Natural killer cell (primary cell): ENCODE measurements at places on chromosomes 3 and 15.

- no peak overlapping the region for H3K27ac ChIP-seq
- H3K4me1 ChIP-seq: peaks cover 5% of the 10 kb centered on the region
- no peaks in the 10 kb centered on the region for H3K36me3 ChIP-seq
- H3K27me3 ChIP-seq: no peaks in the 10 kb centered on the region
Observed at GRCh38 chr3:27358372-27358771, 10.8 kb downstream of the NEK10 start.

DNA sequence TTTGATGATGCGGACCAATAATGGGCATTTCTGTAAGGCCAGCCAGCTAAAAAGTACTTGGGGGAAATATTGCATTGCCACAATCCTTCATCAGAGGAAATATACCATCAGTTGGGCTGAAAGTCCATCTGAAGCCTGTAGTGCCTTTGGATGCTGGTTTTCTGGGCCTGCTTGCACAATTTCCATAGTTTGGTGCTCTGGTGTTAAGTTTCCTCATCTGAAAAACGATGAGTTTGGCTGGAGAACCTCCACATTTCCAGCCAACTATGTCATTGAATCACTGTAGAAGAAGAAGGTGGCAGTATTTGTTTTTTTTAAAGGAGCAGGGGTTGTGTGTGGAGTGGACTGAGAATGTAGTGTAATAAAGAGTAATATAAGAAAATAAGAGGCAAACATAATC is 10.1 kb downstream of the CCNB2 start:
- DNase-seq: no peak
- H3K27ac ChIP-seq: no peak overlapping the region
- no peaks in the 10 kb centered on the region for H3K36me3 ChIP-seq
- H3K27me3 ChIP-seq: no peaks in the 10 kb centered on the region

DNA sequence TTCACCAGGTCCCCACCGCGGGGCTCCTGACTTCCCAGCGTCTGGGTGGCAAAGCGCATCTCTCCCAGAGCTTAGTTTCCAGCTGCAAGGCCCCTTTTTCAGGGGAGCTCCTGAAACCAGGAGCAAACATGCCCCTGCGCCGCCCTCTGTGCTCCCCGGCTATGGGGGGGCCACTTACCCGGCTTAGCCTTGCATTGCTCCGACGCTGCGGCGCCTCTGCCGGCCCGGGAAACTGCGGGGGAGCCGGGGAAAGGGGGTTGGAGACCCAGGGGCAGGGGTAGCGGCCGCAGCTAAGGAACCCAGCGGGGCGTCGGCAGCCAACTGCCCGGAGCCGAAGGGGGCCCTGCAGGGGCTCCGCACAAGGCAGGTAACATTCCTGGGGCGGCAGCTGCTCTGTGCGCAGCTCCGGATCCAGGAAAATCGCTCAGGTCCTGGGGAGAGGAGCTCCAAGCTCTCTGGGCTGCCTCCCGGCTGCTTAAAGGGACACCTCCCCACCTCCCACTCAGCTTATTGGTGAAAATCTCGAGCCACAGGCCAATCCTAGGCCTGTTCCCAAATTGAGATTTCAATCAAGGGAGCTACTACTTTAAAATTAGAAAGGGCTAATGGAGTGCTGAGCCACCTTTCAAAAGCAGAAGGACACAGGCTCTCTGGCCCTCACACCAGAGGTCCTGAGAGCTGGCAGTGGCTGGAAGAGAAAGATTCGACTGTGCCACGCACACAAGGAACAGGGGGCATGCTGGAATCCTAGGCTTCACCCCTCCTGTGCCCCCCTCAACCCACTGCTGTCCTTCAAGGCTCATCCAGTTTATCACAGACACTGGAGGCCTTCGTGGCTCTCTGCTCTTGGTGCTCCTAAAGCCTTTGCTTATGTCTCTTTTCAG is 42.7 kb upstream of the PRICKLE2 start:
- DNase-seq: no peak
- no peaks in the 10 kb centered on the region for H3K36me3 ChIP-seq
- no peaks in the 10 kb centered on the region for H3K27me3 ChIP-seq
- H3K4me1 ChIP-seq: no peaks in the 10 kb centered on the region

- H3K4me1 ChIP-seq: no peaks in the 10 kb centered on the region
- H3K4me3 ChIP-seq: no peak overlapping the region
- no peaks in the 10 kb centered on the region for H3K27me3 ChIP-seq
- H3K36me3 ChIP-seq: no peaks in the 10 kb centered on the region
- DNase-seq: no peak
Observed at GRCh38 chr3:144181062-144181461, 209.4 kb downstream of the DIPK2A start.

DNA sequence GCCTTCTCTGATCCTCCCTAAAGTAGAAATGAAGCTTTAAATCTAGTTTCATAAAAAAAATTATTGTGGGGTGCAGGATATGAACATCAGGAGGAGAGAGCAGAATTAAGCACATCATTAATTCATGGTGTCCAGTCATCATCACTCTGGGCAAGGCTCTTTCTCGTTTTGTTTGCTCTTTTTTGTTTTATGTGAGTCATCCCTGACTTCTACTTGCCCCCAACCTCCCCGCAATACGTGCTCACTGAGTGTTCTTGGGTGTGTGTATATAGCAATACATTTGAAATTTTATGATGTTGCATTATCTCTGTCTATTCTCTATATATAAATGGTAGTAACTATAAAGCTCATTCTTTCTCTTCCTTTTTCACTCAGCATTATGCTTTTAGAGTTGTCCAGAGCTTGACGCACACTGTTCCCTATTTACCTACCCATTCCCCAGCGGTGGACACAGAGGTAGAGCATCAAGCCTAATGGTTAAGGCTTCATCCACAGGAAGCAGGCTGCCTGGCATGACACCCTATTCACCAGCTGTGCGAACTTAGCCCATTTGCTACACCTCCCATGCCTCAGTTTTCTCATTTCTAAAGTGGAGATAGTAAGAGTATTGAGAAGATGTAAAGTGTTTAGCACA is 72.3 kb downstream of the CD200R1L start:
- H3K36me3 ChIP-seq: no peaks in the 10 kb centered on the region
- no peaks in the 10 kb centered on the region for H3K27me3 ChIP-seq
- H3K4me1 ChIP-seq: peaks cover 36% of the 10 kb centered on the region
- DNase-seq: no peak

DNA sequence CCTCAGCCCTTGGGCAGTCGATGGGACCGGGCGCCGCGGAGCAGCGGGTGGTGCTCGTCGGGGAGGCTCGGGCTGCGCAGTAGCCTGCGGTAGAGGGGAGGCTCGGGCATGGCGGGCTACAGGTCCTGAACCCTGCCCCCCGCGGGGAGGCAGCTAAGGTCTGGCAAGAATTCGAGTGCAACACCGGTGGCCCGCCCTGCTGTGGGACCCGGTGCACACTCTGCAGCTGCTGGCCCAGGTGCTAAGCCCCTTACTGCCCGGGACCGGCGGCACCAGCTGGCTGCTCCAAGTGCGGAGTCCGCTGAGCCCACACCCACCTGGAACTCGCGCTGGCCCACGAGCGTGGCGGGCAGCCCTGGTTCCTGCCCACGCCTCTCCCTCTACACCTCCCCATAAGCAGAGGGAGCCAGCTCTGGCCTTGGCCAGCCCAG is 377.7 kb upstream of the RBMS3 start:
- H3K4me1 ChIP-seq: no peaks in the 10 kb centered on the region
- H3K36me3 ChIP-seq: no peaks in the 10 kb centered on the region
- H3K4me3 ChIP-seq: no peak overlapping the region
- H3K27ac ChIP-seq: no peak overlapping the region

DNA sequence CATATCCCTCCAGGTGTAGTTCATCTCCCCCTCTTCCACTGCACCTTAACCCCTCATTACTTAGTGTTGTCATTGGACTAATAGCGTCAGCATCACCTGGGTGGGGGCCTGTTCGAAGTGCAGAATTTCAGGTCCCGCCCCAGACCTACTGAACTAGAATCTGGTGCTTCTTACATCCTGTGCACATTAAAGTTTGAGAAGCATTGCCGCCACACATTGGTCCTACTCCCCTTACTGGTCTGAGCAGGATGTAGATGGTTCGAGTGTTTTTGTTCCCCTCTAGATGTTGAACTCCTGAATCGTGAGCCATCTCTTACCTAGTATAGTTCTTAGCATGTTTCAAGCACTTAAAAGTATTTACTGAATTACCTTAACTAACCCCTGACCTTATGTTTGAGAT is 13.2 kb downstream of the KLHL18 start:
- H3K4me1 ChIP-seq: peaks cover 18% of the 10 kb centered on the region
- peaks cover 2% of the 10 kb centered on the region for H3K36me3 ChIP-seq
- no peaks in the 10 kb centered on the region for H3K27me3 ChIP-seq
- no peak overlapping the region for H3K27ac ChIP-seq
- no peak for DNase-seq

GRCh38 chr3:13934813-13935212 is 54.9 kb upstream of the WNT7A start:
- H3K36me3 ChIP-seq: no peaks in the 10 kb centered on the region
- no peak overlapping the region for H3K4me3 ChIP-seq
- peaks cover 2% of the 10 kb centered on the region for H3K27me3 ChIP-seq
- no peak overlapping the region for H3K27ac ChIP-seq
- no peak for DNase-seq
- peaks cover 11% of the 10 kb centered on the region for H3K4me1 ChIP-seq

DNA sequence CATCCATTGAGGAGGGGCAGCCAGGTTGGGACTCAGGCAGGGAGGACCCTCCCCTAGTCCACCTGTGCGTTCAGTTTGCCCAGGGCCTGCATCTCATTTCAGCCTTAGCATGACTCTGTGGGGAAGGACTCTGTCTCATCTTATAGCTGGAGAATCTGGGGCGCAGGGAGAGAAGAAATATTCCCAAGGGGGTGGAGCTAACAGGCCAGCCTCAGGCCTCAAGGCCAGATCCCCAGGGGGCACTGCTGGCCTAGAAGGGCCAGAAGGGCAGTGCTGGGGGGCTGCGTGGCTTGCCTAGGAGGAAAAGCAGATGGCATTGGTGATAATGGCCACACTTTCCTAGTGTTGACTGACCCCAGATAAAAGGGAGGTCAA is 10.9 kb downstream of the AMOTL2 start:
- peaks cover 6% of the 10 kb centered on the region for H3K27me3 ChIP-seq
- peaks cover 18% of the 10 kb centered on the region for H3K4me1 ChIP-seq
- DNase-seq: no peak
- H3K36me3 ChIP-seq: no peaks in the 10 kb centered on the region
- no peak overlapping the region for H3K27ac ChIP-seq
- H3K4me3 ChIP-seq: no peak overlapping the region

- no peaks in the 10 kb centered on the region for H3K36me3 ChIP-seq
- no peak overlapping the region for H3K4me3 ChIP-seq
- H3K4me1 ChIP-seq: peaks cover 34% of the 10 kb centered on the region
- no peak overlapping the region for H3K27ac ChIP-seq
Observed at GRCh38 chr3:128483657-128484403, 9.2 kb downstream of the GATA2 start.

DNA sequence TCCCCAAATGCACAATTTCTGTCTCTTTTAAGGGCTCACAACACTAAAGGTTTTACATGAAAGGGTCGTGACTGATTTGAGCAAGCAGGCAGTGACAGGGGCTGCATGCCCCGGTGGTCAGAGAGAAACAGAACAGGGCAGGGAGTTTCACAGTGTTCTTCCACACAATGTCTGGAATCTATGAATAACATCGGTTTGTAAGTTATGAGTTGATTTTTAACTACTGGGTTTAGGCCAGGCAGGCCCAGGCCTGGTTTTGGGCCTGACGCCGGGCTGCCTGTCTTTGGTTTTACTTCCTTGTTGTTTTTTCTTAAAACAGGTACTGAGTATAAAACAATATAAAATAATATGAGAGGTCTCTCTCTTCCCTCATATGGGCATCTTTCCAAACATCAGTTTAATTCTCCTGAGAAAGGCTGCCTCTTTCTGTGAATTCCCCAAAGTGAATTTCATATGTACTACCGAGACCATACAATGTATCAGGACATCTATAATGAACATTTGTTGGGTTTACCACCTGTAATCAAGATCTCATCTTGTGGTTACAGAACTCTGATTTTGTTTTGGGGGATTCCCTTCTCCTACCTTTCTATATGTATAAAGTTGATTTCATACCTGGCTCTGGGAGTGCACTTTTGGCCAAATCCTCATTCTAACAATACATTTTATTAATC is 74.4 kb downstream of the CD200 start:
- no peaks in the 10 kb centered on the region for H3K4me1 ChIP-seq
- H3K27ac ChIP-seq: no peak overlapping the region
- DNase-seq: no peak
- no peak overlapping the region for H3K4me3 ChIP-seq

DNA sequence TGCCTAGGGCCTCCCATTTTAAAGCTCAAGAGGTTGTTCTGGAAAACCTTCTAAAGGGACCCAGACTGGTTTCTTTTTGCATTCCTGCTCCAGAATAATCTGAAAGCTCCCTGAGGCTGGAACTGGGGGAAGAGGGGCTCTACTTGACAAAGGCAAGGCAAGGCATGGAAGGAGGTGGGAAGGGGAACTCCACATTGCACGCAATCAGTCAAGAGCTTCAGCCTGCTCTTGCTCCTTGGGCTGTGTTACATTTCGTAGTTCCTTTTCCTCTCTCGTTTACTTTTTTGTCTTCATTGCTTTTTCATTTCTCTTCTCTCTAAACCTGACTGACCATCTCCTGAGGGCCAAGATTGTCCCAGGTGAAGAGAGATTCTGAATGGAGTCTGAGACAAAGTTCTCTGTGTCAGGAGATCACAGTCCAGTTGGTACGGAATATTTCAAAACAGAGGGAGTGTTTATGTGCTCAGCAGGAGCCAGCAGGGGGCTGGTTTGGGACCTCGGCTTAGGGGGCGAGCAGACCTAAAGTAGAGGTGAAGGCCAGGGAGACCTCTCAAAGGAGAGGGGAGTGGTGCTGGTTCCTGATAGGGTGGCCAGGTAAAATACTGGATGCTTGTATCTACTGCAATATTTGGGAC is 6.0 kb upstream of the KCTD6 start:
- H3K27ac ChIP-seq: no peak overlapping the region
- no peaks in the 10 kb centered on the region for H3K27me3 ChIP-seq
- no peaks in the 10 kb centered on the region for H3K36me3 ChIP-seq
- peaks cover 23% of the 10 kb centered on the region for H3K4me1 ChIP-seq
- DNase-seq: no peak

DNA sequence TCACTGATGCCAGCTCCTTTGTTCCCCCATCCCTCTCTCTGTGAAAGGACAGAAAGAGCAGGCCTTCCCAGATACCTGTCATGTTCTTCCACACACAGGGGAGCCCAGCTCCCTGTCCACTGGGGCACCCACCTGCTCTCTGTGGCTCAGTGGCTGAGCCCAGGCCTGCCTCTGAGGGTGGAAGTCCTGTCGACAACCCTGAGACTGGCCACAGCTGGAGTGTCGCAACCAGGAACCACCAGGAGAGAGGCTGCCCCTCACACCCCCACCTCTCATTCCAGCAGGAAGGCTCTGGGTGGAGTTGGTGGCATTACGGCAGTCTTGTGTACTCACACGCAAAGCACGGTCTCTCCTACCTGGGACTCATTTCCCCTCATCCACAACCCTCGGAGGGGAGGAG is 66.3 kb downstream of the MEGF11 start:
- H3K4me3 ChIP-seq: no peak overlapping the region
- no peaks in the 10 kb centered on the region for H3K27me3 ChIP-seq
- H3K36me3 ChIP-seq: no peaks in the 10 kb centered on the region
- no peak for DNase-seq
- H3K4me1 ChIP-seq: no peaks in the 10 kb centered on the region

- H3K27ac ChIP-seq: no peak overlapping the region
- DNase-seq: no peak
Observed at GRCh38 chr15:31457161-31457560, 130.5 kb downstream of the KLF13 start.

GRCh38 chr3:152151216-152151876 is 117.4 kb upstream of the MBNL1 start:
- no peak overlapping the region for H3K4me3 ChIP-seq
- no peaks in the 10 kb centered on the region for H3K27me3 ChIP-seq
- no peak overlapping the region for H3K27ac ChIP-seq
- no peaks in the 10 kb centered on the region for H3K36me3 ChIP-seq
- no peak for DNase-seq

GRCh38 chr3:161073181-161073580 is 32.0 kb downstream of the B3GALNT1 start:
- no peaks in the 10 kb centered on the region for H3K27me3 ChIP-seq
- H3K4me1 ChIP-seq: peaks cover 18% of the 10 kb centered on the region
- H3K4me3 ChIP-seq: no peak overlapping the region
- H3K36me3 ChIP-seq: peaks cover 11% of the 10 kb centered on the region
